ENCODE measurements at places on chromosomes 5 and 9. TPM values are rescaled to one million over a fixed set of nuclear protein-coding genes. Genes with fewer than 3 reads are reported as not detected.

The TNFSF8 gene
- not detected for polyA plus RNA-seq

The PDE8B gene
- 0.22 TPM for polyA plus RNA-seq

The IFNK gene
- polyA plus RNA-seq, result not detected

The TMEM174 gene
- polyA plus RNA-seq, result not detected

The OR5C1 gene
- not detected for polyA plus RNA-seq

The PCDHB9 gene
- 4.9 TPM for polyA plus RNA-seq

The STC2 gene
- polyA plus RNA-seq, result 0.26 TPM

The C9 gene
- not detected for polyA plus RNA-seq

The ACTBL2 gene
- polyA plus RNA-seq, result not detected

The LMX1B gene
- polyA plus RNA-seq, result not detected

The TLX3 gene
- not detected for polyA plus RNA-seq

The BARHL1 gene
- polyA plus RNA-seq, result not detected

The TAS2R1 gene
- 0.41 TPM for polyA plus RNA-seq

The TAF11L10 gene
- polyA plus RNA-seq, result not detected

The WNT8A gene
- 0.26 TPM for polyA plus RNA-seq

The C7 gene
- 0.78 TPM for polyA plus RNA-seq

The EDIL3 gene
- 7.4 TPM for polyA plus RNA-seq

All from neural cell (in vitro differentiated cells).